ENCODE measurements at places on chromosomes 1 and 21.

DNA sequence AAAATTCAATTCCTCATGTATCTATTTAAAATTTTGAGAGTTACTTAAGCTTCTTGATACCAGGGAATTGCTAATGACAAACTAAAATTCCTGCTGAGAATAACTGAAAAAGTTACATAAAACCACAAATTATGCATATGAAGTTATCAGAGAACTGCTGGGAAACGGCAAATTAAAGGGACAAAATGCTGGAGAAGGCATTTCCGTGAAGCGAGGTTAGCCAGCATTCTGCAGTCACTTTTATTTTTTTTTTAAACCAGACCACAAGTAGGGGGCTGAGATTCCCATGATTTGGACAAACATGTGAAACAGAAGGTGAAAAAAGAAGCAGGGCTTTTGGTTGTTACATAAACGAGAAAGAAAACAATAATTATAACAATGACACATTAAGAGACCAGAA lies 737.6 kb upstream of the CHRM3 start:
- DNase-seq = no peak

DNA sequence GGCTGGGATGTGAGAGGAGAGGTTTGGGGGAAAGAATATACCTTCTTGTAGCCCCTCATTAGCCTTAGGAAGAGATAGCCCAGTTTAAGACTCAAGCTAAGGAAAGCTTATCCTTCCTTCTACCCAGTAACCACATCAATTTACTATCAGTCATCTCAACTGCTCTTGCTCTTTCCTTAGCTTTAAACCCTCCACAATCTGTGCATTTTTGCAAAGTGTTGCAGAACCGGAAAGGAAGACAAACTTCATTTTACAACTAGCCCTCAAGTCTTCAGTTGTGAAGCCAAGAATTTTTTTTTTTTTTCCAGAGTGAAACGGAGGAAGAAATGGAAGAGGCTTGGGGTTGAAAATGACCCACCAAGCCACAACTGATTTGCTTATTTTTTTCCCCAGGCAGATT lies 137.0 kb upstream of the LMO4 start:
- DNase-seq = no peak

GRCh38 chr1:156881101-156881500 lies 12.4 kb upstream of the PEAR1 start:
- DNase-seq = no peak

DNA sequence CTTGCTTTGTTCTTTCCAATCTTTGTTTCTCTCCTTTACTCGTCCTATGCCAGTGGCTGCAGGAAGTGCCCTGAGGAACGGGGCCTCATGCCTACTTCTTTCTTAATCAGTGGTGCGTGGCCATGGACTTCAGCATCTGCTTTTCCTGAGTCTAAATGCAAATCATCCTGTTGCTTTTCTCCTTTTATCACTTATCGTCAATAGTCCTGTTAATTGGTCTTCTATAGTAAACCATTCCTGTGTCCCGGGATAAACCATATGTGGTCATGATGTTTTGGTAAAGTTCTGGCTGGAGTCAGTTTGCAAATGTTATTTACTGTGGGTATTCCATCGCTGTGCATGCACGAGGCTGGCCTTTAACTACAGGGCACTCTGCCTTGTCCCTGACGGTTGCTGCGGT lies 47.5 kb downstream of the AGPAT3 start:
- no peak for DNase-seq

DNA sequence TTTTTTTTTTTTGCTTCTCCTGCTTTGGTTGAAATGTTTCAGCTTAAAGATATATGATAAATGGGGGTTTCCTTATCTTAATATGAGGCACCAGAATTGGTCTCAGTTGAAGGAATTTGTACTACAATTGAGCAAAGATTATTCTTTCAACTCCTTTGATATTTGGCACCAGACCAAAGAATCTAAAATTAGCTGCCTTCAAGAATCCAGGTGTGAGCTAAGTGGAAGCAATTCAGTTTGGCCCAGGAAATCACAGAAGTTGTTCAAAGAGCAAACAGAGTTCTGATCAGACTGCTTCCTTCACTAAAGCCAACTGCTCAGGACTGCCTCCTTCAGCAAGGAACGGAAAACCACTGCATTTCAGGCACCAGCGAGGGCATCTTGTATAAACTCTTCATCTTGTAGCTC lies 68.3 kb upstream of the BCAR3 start:
- no peak for DNase-seq
